ENCODE measurements at places on chromosomes 6 and 20.

- DNase-seq, result no peak
Observed at GRCh38 chr6:14735956-14736486, 509.8 kb upstream of the JARID2 start.

- no peak for DNase-seq
Observed at GRCh38 chr6:121879149-121879548, 443.7 kb downstream of the GJA1 start.

DNA sequence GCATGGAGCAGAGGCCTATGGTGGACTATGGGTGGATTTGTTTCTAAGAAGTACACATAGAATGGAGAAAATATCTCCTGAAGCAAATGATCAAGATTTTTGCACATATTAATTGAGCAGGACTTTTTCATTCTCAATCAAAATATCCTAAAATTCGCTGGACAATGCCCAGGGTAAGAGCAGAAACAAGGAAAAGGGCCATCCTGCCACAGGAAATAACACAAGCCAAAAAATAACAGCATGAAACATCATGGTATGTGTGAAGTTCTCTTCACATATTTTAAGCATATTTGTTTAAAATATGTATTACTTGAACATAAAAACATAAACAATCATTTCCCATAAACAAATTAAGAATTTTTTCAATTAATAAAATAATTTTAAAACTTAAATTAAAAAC lies 868.9 kb downstream of the EPHA7 start:
- no peak for DNase-seq

DNA sequence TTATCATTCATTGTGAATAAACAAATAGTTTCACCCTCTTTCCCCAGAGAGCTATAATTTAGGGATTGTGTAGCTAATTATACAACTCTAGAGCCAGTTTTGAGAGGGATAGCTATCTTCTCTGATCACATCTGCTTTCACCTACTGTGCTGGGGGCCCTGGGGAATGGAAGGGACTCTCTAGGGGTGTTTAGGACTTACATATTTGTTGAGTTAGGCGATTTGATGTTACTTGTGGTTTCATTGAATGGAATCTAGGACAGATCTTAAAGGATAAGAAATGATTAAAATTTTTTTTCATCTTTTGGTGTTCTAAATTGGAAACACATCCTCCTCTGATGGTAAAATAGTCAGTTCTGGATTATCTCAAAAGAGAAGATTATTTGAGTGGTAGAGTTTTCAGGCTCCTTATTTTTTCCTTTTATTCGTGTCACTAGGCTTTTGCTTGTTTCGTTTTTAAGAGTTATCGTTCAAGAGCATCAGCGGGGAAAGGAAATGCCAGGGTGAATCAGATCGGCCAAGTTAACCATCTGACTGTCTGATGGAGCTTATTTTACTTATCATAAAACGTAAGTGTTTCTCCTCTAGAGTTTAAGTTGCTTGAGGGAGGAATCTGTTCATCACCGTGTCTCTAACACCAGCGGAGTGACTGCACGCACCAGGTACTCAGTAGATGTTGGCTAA lies 236.7 kb downstream of the FARS2 start:
- DNase-seq, result no peak

- no peak for DNase-seq
Observed at GRCh38 chr6:107815846-107816245, 8.3 kb downstream of the SCML4 start.

DNA sequence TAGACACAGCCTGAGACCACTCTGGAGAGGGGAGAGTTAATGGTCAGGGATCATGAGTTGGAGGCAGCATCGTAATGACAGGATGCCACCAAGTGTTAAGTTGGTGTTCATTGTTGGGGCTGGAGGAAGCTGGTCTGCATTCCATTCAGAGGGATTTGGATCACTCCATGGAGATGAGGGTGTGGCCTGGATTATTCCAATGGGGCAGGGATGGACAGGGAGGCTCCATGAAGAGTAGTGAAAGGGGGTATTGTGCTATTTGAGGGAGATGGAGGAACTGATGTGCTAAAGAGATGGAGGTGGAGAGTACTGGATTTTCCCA lies 1.1 kb downstream of the SAPCD1 start:
- DNase-seq, result no peak

Measured in activated CD8-positive, alpha-beta memory T cell treated with anti-CD3 and anti-CD28 coated beads for 48 hours (primary cell).